HepG2 (cell line): ENCODE measurements at places on chromosomes 12 and 14. TPM values are rescaled to one million over a fixed set of nuclear protein-coding genes. Genes with fewer than 3 reads are reported as not detected.

DNA sequence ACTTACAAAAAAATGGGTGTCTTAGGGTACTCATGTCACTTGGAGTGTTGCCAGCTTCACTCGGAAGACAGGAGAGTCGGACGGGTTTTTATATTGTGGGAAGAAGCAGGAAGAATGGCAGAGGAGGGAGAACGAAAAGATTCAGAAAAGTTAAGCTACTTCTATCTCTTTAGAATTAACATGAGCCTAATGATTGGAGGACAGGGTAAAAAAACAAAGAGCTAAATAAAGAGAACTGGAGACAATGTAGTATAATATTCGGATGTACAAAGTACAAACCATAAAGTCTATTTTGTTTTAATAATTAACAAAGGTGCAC lies 43.9 kb downstream of the EFCAB11 start:
- DNase-seq: no peak

- no peak for DNase-seq
Observed at GRCh38 chr12:12017135-12017581, 53.6 kb upstream of the BCL2L14 start.

DNA sequence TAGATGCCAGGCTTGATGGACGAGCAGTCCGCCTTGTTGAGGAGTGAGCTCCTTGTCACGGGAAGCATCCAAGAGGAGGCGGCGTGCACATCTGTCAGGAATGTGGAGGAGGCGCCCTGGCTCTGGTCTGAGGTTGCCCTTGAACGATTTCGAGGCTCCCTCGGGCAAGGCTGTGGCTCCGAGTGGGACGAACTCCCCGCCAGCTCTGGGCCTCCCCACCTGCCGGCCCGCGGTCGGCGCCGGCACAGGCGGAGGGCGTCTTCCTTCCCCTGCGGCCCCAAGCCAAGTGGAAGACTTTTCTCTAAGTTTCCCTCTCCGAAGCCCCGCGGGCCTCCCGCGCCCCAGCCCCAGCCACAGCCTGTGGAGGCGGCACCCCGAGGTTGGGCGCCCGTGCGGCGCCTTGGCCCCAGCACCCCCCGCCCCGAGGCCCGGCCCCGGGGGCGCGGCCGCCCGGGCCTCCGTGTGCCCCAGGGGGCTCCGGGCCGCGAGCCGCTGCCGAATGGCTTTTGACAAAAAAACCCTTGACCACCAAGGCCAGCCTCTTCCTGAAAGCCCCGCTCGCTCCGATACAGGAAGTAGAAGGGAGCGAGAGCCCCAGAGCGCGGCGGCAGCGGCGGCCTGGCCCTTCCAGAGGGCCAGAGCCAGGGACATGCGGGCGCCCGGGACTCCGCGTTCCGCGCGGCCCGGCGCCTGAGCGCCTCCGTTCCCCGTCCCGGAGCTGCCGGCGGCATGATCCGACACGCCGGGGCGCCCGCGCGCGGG lies at the start of gene RIN3:
Gene RIN3, plus strand, starts transcription at position 578 of the 762 bp plus-strand sequence. Its CDS starts 152 bp downstream, at position 730.
- DNase-seq: peak; percentile 38

- no peak for DNase-seq
Observed at GRCh38 chr12:7395950-7396349, 48.0 kb downstream of the CD163L1 start.

DNA sequence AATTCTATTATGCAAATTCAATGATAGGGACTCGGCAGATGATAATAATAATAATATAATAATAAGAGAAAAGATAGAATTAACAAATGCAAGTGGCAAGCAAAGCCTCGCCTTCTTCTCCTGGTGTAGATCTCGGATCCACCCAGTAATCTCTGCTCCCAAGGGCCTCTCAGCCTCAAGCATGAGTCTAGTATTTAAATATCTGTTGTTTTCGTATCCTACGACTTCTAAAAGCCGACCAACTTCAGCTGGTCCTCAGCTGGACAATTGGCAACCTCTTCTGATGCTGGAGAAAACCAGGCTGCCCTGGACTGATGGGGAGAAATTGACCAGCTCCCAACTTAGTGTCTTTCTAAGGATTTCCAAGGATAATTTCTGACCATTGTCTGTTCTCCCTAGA lies 14.0 kb upstream of the MAP1LC3B2 start:
- DNase-seq: no peak

DNA sequence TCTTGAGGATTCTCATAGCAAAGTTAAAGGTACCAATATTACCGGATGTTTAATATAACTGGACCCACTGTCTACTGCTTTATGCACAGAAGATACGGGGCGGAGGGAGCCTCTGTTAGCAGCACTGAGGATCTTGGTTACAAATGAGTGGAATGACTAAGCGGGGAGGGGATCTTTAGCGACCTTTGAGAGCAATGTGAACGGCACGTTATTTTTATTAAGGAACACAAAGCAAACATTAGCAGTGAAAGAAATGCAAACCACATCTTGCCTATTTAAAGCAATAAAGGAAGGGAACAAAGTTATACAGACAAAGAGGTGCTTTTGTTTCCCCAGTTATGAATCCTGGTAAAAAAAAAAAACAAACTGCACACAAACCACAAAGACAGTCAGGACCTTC lies 27.1 kb upstream of the PRMT8 start:
- no peak for DNase-seq

GRCh38 chr14:56207626-56208292 lies 89.5 kb downstream of the PELI2 start:
- no peak for DNase-seq

DNA sequence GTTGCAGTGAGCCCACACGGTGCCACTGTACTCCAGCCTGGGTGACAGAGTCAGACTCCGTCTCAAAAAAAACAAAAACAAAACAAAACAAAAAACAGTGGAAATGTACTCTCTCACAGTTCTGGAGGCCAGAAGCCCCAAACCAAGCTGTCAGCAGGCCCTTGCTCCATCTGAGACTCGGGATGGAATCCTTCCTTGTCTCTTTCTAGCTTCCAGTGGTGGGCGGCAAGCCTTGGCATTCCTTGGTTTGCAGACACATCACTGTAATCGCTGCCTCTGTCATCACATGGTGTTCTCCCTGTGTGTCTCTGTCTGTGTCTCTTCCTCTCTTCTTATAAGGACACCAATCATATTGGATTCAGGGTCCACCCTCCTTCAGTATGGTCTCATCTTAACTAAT lies 6.4 kb downstream of the TNS2 start:
- DNase-seq: no peak

- DNase-seq: no peak
Observed at GRCh38 chr14:96598332-96598928, 96.2 kb downstream of the PAPOLA start.

DNA sequence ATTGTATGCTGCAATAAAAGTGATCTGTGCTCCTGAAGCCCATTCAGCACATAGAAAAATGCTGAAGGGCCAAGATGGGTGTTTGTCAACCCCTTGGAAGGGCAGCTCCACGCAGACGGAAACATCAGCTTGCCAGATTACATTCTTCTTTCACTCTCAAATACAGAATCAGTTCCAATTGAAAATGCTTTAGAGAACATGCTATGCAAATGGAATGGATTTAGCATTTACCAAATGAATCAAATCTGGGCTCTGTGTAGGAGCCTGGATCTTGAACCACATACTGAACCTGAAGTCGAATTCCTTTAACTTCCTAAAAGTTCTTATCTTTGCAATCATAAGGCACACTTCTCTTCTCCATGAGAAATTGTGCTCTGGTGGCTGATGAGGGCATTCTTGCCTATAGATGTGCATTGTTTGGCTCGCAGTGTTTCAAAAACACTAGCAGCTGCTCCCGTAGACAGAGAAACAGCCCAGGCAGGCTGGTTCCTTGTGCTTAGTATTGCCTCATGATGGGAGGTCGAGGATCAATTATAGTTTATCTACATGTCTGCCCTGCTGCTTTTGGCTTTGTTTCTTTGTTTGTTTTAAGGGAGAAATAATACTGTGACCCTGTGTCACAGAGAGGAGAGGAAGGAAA lies 489.8 kb upstream of the FLRT2 start:
- no peak for DNase-seq

GRCh38 chr14:97900196-97900854 lies 1103.1 kb downstream of the VRK1 start:
- DNase-seq: no peak

DNA sequence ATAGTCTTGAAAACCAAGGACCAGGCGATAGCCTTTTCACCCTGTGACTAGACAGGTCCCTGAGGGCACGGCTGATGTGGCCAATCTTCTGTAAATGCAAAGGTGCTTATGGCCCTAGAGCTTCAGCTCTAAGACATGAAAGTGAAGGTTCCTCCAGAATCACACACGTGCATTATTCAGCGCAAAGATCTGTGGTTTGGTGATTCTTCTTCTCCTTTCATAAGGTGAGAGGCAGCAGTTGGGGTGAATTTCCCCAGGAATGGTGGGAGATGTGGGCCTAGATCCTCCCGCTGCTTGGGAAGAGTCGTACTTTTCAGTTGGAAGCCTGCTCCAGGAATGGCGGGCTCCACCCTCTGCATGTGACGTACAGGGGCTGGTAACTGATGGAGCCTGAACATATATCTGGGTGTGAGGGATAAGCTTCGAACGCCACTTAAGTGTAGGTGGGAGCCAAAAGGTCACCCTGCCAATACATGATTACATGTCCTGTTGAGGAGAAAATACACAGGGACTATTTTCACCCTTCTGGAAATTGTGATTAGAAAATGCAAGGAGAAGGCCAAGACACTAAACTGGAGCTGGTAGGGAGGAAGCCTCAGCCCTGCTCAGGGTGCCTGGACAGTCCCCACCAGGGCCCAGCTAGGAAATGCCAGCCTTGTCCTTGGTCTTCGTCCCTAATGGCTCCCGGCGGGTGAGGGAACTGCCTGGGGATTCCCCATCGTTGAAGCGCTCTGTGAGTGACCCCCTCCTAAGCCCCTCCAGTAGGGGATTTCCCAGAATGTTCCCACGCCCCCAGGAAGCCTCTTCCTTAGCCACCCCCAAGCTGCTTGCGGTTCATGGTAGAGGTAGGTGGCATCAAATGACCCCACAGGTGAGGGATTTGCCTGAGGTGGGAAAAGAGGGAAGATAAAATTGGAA lies 17.6 kb downstream of the BATF start:
- no peak for DNase-seq

- DNase-seq: no peak
Observed at GRCh38 chr14:48568688-48569087, 893.3 kb upstream of the MDGA2 start.

- DNase-seq: no peak
Observed at GRCh38 chr14:55388160-55388559, 23.5 kb downstream of the ATG14 start.

GRCh38 chr14:76636602-76637001 lies 124.7 kb upstream of the VASH1 start:
- no peak for DNase-seq

- DNase-seq: peak; percentile 33
Observed at GRCh38 chr12:107670999-107671643, 14.5 kb upstream of the PWP1 start.

GRCh38 chr14:65637780-65638179 lies 225.2 kb downstream of the FUT8 start:
- DNase-seq: no peak

- no peak for DNase-seq
Observed at GRCh38 chr14:51544471-51544870, 107.2 kb upstream of the FRMD6 start.

GRCh38 chr12:104623883-104624282 lies 167.1 kb downstream of the CHST11 start:
- DNase-seq: no peak

- no peak for DNase-seq
Observed at GRCh38 chr14:33404964-33405574, 466.4 kb downstream of the NPAS3 start.

DNA sequence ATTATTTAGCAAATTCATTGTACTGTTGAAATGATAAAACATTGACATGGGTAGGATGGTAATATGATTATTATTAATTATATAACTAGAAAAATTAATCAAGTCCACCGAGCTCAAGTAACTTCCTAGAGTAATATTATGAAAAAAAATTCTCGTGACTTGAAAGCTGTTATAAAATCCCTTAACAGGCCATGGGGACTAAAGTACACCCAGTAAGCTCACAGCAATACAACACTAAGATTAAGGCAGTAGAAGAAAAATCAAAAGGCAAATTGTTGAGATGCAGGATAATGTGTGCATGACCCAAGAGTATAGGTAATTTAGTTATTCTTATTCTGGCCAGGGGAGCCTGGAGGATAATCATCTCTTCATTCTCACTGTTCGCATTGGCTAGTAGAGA lies 162.6 kb upstream of the LRIG3 start:
- no peak for DNase-seq

- DNase-seq: no peak
Observed at GRCh38 chr12:129101816-129102215, 248.5 kb downstream of the GLT1D1 start.

- no peak for DNase-seq
Observed at GRCh38 chr14:32625211-32625610, 296.1 kb downstream of the AKAP6 start.

Gene NGB
- not detected in 2 replicates for total RNA-seq

Gene RERG
- not detected in 2 replicates for total RNA-seq

Gene ACSM4
- not detected in 2 replicates for total RNA-seq

Gene DPF3
- total RNA-seq: 0.60 TPM in 2 replicates

Gene KRT73
- total RNA-seq: not detected in 2 replicates

Gene EML1
- 1.3 and 1.7 TPM in 2 replicates for total RNA-seq
